ENCODE measurements at places on chromosomes 4 and X.

DNA sequence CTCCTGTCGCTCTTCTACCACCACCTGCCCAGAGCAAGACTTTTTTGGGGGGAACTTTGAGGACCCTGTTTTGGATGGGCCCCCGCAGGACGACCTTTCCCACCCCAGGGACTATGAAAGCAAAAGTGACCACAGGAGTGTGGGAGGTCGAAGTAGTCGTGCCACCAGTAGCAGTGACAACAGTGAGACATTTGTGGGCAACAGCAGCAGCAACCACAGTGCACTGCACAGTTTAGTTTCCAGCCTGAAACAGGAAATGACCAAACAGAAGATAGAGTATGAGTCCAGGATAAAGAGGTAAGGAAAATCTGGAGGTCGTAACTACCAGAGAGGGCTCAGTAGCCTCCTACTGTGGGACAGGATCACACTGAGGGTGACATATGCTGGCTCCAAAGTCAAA lies 364.5 kb downstream of the MAPK10 start:
- no peak for DNase-seq

- DNase-seq, result no peak
Measured at GRCh38 chr4:15771216-15772058, 6.7 kb upstream of the CD38 start.

- no peak for DNase-seq
Measured at GRCh38 chr4:53476232-53477037, 99.0 kb downstream of the FIP1L1 start.

DNA sequence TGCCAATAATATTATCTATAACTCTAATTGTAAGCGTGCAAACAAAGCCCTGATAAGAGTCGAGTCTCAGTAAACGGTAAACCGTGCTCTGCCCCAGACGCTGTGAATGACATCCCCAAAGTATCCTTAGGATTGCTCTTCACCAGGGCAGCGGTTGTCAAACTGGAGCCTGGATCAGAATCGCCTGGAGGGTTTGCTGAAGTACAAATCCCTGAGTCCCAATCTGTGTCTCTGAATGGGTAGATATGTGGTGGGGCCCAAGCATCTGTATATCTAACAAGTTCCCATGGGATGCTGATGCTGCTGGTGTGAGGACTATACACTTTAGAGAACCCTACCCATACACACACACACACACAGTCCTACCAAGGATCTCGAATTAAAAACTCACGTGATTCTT lies 813 bp upstream of the APBB2 start:
- DNase-seq, result no peak

DNA sequence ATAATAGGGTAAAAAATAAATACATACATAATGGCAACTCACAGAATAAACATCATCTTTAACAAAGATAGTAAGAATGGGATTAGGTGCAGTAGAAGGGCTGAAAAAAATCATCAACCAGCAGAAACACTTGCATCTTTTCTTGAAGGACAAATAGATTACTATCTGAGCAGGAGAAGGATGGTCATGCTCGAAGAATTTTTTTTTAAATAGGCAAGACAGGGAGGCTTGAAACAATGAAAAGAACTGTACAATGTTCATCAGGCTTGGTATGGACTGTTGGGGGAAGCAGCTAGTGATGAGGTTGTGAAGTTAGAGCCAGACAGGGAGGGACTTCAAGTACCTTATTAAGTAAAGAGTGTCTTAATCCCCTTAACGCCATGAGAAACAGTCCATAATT lies 167.4 kb upstream of the LDB2 start:
- no peak for DNase-seq

DNA sequence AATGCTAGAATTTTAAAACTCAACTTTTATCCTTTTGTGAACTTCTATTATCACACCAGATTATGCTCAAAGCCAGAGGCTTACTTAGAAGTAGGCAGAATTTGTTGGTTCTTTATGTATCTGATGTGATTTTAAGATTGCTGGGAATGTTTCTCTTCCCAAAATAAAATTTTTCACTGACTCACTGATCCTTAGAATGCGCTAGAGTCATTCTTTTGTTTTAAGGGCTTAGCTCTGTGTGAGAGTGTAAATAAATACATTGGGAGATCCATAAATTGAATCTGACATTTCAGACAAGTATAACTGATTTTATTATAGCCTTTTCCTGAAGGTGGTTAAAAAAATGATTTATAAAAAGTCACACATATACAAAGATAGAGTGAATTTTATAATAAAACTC lies 101.3 kb downstream of the LARP1B start:
- DNase-seq, result no peak
